ENCODE measurements at places on chromosomes 5 and 9. TPM values are rescaled to one million over a fixed set of nuclear protein-coding genes. Genes with fewer than 3 reads are reported as not detected.

The GMCL2 gene
- total RNA-seq, result not detected

DNA sequence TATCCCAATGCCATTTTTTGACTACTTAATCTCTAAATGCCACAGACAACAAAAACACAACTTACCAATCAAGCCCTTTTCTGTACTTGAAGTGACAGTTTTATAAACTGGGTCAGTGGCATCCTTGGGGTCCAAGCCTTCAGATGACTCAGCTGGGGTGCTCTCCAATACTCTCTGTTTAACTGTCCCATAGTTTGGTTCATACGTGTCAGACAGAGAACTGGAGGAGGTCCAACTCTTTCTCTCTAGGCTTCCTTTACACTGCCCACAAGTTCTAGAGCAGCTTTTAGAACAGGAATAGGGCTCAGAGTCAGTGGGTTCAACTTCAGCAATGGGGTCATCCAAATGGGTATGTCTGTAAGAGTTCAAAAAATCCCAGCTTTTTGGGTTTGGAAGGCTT, 166.9 kb downstream of the CDC42SE2 start:
- no peak for DNase-seq

DNA sequence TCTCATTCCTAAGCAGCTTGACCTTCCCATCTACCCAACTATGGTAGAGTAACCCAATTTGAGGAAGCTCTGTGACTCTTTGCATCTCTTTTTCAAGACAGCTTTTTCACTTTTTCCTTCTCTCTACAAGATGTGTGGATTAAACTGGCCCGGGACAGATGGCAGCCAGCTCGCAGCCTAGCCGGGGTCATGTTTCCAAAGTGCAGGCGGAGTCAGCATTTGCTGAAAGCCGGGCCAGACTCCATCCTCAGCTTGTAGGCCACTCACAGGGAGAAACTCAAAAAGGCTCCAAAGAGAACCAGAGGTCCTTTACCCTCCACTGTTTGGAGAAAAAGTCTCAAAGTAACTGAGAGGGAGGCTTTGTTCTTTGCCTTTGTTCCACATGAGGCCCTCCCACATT, 286.8 kb upstream of the PANK3 start:
- DNase-seq, result no peak

The FBP1 gene
- total RNA-seq, result 2.3 TPM

DNA sequence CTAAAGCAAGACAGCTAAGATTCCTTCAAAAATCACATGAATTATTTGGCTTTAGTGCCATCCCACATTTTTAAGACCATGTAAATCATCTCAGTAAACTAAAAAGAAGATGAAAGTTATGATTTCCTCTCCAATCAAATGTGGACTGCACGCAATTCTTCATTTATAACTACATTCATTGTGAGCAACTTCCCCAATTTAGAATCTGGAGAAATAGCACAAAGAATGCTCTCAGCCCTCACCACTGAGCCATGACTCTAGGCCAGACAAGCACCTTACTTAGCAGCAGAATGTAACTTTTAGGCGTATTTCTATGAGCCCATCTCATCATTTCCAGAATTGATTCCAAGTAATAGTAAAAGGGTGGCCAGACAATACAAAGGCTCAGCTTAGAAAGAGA, 616.6 kb downstream of the TLE1 start:
- DNase-seq, result no peak

The PARP8 gene
- 25.9 TPM for total RNA-seq

DNA sequence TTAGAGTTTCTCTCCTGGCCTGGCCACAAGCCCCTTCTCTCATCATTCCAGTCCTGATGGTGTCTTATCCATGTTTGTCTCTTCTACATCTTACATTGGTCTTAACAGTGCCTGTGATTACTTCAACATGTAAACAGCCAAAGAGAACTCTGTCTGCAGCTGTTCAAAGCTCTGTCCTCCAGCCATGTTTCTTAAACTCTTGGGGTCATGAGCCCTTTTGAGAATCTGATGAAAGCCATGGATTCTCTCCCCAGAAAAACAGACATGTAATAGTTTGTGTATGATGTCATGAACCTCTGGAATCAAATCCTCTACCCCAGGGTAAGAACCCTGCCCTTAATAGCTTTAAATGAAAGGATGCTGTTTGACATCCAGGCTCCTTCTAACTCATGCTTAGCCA, 30.1 kb downstream of the MAMDC2 start:
- DNase-seq, result no peak

The PLAC8L1 gene
- not detected for total RNA-seq

All from renal cortical epithelial cell (primary cell).